ENCODE measurements at places on chromosomes 1 and 21. TPM values are rescaled to one million over a fixed set of nuclear protein-coding genes. Genes with fewer than 3 reads are reported as not detected.

SDF4 gene
- 131 TPM for total RNA-seq

FCGR2B gene
- not detected for total RNA-seq

COL6A1 gene
- 18.6 TPM for total RNA-seq

NBPF6 gene
- not detected for total RNA-seq

PAQR7 gene
- 3.9 TPM for total RNA-seq

ZYG11B gene
- total RNA-seq: 7.0 TPM

FCRL1 gene
- not detected for total RNA-seq

GBP5 gene
- not detected for total RNA-seq

F13B gene
- not detected for total RNA-seq

NBPF26 gene
- 5.0 TPM for total RNA-seq

FAM72C gene
- 6.1 TPM for total RNA-seq

LIN28A gene
- total RNA-seq: not detected

PLA2G4A gene
- 10.9 TPM for total RNA-seq

TMEM61 gene
- total RNA-seq: not detected

ST6GALNAC3 gene
- total RNA-seq: 1.2 TPM

NEGR1 gene
- not detected for total RNA-seq

CLCA2 gene
- not detected for total RNA-seq

NUAK2 gene
- total RNA-seq: 35.3 TPM

OR2L2 gene
- total RNA-seq: not detected
